Activated CD4-positive, alpha-beta memory T cell treated with anti-CD3 and anti-CD28 coated beads for 36 hours (primary cell): ENCODE measurements at places on chromosomes 6 and 20. TPM values are rescaled to one million over a fixed set of nuclear protein-coding genes. Genes with fewer than 3 reads are reported as not detected.

DNA sequence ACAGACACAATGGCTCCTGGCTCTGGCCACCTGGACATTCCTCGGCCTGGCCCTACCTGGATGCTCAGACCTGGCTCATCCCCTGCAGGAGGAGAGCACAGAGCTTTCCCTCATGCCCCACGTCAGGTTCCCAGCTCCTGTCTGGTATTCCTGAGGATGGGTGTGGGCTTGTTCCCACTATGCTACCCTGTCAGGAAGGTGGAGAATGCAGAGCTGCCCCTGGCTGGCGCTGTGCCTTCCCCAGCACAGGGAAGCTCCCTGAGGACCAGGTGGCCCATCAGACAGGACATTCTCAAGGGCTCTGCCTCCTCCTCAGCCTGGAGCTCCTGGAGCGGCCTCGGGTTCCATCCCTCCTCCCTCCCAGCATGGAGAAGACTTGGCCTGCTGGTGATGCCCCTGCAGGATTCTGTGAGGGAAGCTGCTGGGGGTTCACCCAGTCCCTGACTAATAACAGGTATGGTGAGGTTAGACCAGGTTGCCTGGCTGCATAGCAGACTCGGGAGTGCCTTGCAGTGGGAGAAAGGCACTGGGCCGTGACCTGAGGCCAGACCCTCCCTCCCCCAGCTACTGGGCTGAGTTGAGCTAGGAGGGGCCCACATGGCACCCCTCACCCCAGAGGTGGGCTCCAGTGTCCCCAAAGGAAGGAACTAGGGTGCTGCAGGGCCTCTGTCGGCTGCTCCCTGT lies 156.0 kb upstream of the MLN start:
- no peak for DNase-seq
- no peak overlapping the region for H3K27ac ChIP-seq
- H3K4me1 ChIP-seq = peaks cover 6% of the 10 kb centered on the region
- H3K36me3 ChIP-seq = no peaks in the 10 kb centered on the region
- no peak overlapping the region for H3K4me3 ChIP-seq

DNA sequence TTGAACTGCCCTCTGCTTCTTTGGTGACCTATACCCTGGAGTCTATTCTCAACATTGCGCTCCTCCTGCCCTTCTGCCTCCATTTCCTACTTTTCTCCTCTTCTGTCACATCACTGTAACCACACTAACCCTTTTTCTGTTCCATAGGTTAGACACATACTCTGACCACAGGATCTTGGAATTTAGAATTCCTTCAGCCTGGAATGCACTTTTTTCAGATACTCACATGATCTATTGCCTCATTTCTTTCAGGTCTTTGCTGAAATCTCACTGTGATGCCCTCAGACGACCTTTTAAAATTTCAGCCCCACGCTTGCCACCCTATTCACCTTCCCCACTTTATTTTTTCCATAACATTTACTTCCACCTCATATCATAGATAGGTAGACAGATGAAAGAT lies 5.1 kb downstream of the VNN1 start:
- no peak overlapping the region for H3K4me3 ChIP-seq
- H3K36me3 ChIP-seq = no peaks in the 10 kb centered on the region
- no peak overlapping the region for H3K27ac ChIP-seq
- no peak for DNase-seq
- H3K4me1 ChIP-seq = no peaks in the 10 kb centered on the region

GRCh38 chr20:19110285-19110684 lies 102.2 kb upstream of the SLC24A3 start:
- no peak for DNase-seq
- no peak overlapping the region for H3K27ac ChIP-seq
- H3K4me1 ChIP-seq = no peaks in the 10 kb centered on the region
- no peaks in the 10 kb centered on the region for H3K36me3 ChIP-seq
- H3K27me3 ChIP-seq = no peaks in the 10 kb centered on the region
- H3K4me3 ChIP-seq = no peak overlapping the region

- peaks cover 18% of the 10 kb centered on the region for H3K27me3 ChIP-seq
- no peak overlapping the region for H3K27ac ChIP-seq
- no peaks in the 10 kb centered on the region for H3K36me3 ChIP-seq
- no peak for DNase-seq
Measured at GRCh38 chr20:5899444-5899843, 50.9 kb downstream of the TRMT6 start.

DNA sequence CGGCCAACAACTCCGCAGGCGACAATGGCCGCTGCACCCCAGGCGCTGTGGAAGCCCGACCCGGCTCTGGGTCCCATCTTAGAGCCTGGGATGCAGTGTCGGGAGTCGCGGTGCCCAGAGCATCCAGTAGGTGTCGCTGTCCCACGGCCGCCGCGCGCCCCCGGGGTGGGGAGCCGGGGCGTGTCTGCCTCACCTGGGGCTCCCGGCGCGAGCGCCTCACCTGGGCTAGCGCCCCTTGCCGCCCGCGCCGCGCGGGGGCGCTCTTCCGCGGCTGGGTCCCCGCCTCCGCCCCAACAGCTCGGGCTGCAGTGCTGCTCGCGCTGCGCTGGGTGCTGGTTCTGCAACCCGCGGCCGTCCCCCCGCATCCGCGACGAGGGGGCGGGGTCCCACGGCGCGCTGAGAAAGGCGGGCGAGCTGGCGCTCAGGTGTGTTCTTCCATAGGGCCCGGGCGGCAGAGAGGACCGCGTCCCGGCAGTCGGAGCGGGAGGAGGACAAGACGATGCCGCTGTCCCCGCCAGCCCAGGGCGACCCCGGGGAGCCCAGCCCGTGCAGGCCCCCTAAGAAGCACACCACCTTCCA lies at the start of gene CRYBG1:
CRYBG1 (plus strand) TSS at position 308 of the 579 bp plus-strand sequence; CDS start at position 500, 192 bp downstream.
- H3K4me3 ChIP-seq = peak within 1 kb of the TSS; percentile 68
- no peaks in the 10 kb centered on the region for H3K36me3 ChIP-seq
- no peak within 1 kb of the TSS for H3K27ac ChIP-seq
- peak; percentile 83 for DNase-seq

GRCh38 chr20:51505566-51505965 lies 37.0 kb downstream of the NFATC2 start:
- no peak for DNase-seq
- H3K4me3 ChIP-seq = no peak overlapping the region
- no peaks in the 10 kb centered on the region for H3K27me3 ChIP-seq
- peaks cover 45% of the 10 kb centered on the region for H3K4me1 ChIP-seq

- H3K4me1 ChIP-seq = no peaks in the 10 kb centered on the region
- no peak for DNase-seq
- no peaks in the 10 kb centered on the region for H3K27me3 ChIP-seq
- no peak overlapping the region for H3K4me3 ChIP-seq
- H3K36me3 ChIP-seq = no peaks in the 10 kb centered on the region
- H3K27ac ChIP-seq = no peak overlapping the region
Measured at GRCh38 chr6:79455446-79455845, 81.8 kb downstream of the LCA5 start.

DNA sequence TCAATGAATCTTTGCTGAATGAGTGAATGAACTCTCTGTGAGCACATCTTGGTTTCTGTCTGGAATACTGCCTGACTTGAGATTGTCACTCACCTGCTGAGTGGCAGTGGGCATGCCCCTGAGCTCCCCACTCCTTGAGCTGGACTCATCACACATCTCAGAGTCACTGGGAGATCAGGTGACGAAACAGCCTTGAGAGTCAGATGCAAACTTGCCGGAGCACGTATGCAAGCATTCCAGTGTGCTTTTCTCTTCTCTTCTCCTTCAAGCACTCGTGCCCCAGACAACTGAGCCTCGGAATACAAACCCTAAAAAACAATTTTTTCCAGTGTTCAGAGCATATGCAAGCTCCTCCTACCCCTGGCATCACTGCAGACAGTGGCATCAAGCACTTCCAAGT lies 9.4 kb upstream of the BMP7 start:
- no peaks in the 10 kb centered on the region for H3K4me1 ChIP-seq
- peaks cover 11% of the 10 kb centered on the region for H3K27me3 ChIP-seq
- no peak overlapping the region for H3K4me3 ChIP-seq

- no peak overlapping the region for H3K4me3 ChIP-seq
- H3K4me1 ChIP-seq = peaks cover 45% of the 10 kb centered on the region
- H3K27ac ChIP-seq = no peak overlapping the region
- no peak for DNase-seq
Measured at GRCh38 chr6:105985098-105985815, 100.9 kb upstream of the PRDM1 start.

GRCh38 chr6:109428889-109429477 lies 11.4 kb downstream of the PPIL6 start:
- H3K4me3 ChIP-seq = no peak overlapping the region
- no peaks in the 10 kb centered on the region for H3K36me3 ChIP-seq
- no peak for DNase-seq
- peaks cover 3% of the 10 kb centered on the region for H3K4me1 ChIP-seq
- H3K27me3 ChIP-seq = peaks cover 1% of the 10 kb centered on the region

DNA sequence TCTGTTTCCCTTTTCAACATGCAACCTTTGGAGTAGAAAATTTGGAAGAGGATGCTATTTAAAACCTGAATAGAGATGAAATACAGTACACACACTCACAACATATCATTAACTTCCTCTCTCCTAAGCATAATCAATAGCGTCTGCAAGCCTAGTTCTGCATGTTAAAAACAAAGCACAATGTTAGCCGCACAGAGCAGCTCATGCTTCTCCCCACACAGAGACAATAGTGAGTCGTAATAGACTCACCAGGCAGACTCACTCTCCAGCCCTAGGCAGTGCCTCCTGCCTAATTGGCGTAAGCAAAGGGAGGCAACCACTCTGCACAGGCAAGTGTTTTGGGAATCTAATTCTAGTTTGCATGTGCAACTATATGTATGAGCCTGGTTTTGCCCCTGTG lies 45.8 kb upstream of the ARID1B start:
- H3K4me1 ChIP-seq = peaks cover 2% of the 10 kb centered on the region
- no peaks in the 10 kb centered on the region for H3K27me3 ChIP-seq
- DNase-seq = no peak
- no peak overlapping the region for H3K4me3 ChIP-seq
- H3K36me3 ChIP-seq = no peaks in the 10 kb centered on the region

- H3K27me3 ChIP-seq = peaks cover 46% of the 10 kb centered on the region
- no peaks in the 10 kb centered on the region for H3K36me3 ChIP-seq
- no peak overlapping the region for H3K4me3 ChIP-seq
- H3K27ac ChIP-seq = no peak overlapping the region
Measured at GRCh38 chr6:38797391-38797790, 82.3 kb downstream of the DNAH8 start.

- peaks cover 3% of the 10 kb centered on the region for H3K4me1 ChIP-seq
- no peak overlapping the region for H3K27ac ChIP-seq
- H3K4me3 ChIP-seq = no peak overlapping the region
- no peak for DNase-seq
Measured at GRCh38 chr6:69846770-69847491, 19.4 kb upstream of the COL19A1 start.

Gene APCDD1L
- total RNA-seq = not detected

Gene MEI4
- not detected for total RNA-seq

Gene LINC00237
- not detected for total RNA-seq
